ENCODE measurements at places on chromosomes 11 and 22.

- DNase-seq = no peak
These were observed 420.2 kb downstream of the NTM start for GRCh38 chr11:131790586-131790985.

- no peak for DNase-seq
These were observed 1.7 kb upstream of the CBX6 start for GRCh38 chr22:38873469-38874411.

DNA sequence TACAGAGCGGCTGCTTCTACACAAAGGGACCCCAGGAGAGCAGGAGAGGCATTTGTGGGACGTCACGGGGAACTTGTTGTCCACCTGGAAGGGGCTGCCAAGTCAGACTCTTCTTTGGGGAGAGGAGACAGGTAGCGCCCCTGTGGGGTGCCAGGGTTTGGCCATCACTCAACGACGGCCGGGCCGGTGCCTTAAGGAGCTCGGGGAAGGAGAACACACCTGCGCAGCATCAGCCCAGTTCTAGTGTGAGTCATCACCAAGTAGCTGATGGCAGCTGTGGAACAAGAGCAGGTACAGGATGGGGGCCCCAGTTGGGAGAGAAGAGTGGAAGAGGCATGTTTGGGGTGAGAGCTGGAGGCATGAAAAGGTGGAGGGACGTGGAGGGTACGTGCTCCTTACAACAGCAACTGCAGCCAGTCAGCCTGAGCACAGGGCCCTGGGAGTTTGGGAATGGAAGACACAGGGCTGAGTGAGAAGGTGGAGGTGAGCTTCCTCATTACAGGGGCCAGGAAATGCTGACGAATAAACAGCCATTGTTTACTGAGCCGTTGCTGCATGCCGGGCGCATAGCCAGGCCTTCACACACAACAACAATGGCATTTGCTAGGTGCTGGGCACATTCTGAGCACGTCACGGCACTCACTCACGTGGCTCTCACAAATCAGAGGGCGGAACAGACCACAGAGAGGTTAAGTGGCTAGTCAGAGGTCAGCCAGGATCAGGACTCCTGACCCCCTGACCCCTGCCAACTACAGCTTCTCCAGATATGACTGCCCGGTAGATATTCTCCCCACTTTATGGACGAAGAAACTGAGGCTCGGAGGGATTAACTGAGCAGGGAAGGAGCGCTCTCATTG is 29.1 kb upstream of the TP53I11 start:
- no peak for DNase-seq

DNA sequence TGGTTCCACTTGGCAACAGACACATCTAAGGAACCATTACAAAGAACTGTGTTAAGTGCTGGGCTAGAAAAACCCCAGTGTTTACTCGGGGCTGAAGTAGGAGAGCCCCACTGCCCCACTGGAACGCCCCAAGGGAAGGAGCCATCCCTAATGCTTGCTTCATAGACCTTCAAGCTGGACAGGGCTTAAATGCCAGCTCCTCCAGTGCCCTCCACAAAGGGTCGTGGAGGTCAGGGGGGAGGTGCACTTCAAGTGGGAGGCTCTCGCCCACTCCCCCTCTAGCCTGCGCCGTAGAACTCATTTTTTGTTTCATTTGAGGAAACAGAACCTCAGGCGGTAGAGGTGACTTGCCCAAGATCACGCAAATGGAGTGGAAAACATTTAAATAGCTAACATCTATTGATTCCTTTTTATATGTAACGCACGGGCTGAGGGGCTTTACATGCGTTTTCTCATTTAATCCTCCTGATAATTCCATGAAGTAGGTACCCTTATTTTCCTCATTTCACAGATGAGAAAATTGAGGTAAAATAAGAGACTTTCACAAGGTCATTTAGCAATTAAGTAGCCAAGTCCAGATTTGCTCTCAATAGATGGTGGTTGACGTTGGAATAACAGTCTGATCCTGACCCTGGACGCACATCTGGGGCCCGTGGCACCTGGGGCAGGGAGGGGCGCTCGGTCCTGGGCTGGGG is 545 bp upstream of the ZDHHC13 start:
- no peak for DNase-seq

DNA sequence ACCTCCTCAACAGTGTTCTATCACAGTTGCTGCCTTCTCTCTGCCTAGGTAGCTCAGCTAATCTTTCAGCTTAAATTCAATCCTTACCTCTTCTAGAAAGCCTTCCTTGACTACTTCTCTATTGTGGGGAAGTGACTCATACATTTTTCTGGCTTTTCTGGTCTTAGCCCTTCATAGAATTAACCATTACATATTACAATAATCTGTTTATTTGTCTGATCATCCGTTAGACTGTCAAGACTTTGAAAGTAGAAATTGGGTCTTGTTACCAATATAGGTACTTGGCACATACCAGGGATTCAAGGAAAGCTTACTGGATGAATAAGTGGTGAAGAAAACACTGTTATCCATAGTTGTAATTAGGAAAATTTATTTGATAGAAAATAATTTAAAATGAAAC is 89.6 kb downstream of the FANCF start:
- DNase-seq = no peak

DNA sequence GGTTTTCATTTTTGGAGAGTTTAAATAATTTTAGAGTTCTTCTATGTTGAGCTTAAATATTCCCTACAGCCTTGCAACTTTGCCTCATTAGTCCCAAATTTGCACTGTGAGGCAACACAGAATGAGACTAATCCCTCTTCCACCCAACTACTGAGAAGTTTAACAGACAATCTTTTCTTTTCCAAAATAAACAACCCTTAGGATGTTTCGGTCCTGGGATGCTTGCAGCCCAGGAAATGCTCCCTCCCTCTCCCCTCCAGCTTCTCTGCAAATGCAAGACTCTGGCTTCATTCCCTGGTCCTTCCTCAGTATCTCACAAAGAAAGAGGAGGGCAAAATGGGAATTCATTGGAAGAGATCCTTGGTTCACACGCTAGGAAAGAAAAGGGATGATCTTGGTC is 222.5 kb downstream of the ST3GAL4 start:
- no peak for DNase-seq

DNA sequence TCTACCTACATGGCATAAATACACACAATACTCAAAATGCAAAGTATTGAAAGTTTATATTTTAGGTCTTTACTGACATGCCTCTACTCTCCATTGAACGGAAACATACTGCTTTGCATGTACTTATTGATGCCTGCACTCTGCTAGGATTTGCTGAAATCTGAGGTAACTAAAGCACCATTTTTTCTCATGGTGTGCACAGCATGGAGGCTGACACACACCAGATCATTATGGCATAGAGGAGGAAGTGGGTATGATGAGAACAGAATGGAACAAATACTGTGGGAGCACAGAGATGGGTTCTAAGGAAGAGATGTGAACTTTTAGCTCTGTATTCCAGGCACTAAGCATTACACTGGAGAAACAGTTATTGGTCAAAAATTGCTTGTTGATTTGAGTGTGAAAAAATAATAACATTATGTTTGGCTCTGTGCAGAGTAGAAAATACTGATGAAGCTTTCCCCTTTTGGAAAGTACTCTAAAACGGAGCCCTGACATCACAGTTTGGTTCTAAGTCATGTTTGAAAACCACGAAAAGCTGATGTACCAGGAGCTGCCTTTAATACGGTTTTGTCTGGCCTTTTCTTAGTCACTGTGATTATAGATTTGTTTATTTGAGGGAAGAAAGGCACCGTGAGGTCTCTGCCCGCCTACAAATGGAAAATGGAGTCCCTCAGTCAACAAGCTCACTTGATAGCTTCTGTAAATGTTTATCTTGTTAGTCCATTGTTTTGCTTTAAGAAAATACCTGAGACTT is 5.6 kb downstream of the OR52R1 start:
- DNase-seq = no peak

GRCh38 chr22:42726811-42727210 is 6.1 kb upstream of the A4GALT start:
- DNase-seq = no peak

DNA sequence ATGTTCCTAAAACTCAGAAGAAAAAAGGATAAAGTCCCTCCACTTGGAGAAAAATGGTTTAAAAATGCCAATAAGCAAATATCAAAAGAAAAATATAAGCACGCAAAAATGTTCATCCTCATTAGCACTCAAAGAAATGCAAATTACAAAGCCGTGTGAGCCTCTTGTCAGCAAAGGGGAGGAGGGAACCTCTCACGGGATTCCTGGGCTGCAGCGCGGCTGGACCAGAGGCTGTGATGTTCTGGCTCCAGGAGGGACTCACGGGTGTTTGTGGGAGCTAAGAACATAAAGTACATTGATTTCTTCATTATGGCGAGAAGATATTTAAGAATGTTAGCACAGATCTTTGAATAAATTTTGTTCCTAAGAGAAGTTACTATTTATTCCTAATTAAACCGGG is 1451.2 kb downstream of the BRD1 start:
- no peak for DNase-seq

DNA sequence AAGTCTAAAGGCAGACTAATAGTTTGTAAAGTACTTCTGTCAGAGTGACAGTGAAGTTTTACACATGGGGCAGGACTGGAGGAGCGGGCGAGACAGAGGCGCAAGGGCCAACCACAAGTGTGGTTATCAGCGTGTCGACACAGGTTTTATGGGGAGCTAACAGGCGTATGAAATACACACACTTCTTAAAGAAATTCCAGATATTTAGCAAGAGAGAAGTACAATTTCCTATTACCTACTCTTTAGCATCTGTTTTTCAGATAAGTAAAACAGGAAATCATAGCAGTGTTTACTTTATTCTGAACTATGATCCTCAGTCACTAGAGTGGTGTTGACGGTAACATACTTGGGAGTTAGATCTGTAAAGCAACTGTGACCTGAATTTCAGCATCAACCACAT is 22.5 kb downstream of the VSIG10L2 start:
- no peak for DNase-seq

- no peak for DNase-seq
These were observed 18.4 kb downstream of the MYO7A start for GRCh38 chr11:77146261-77147035.

DNA sequence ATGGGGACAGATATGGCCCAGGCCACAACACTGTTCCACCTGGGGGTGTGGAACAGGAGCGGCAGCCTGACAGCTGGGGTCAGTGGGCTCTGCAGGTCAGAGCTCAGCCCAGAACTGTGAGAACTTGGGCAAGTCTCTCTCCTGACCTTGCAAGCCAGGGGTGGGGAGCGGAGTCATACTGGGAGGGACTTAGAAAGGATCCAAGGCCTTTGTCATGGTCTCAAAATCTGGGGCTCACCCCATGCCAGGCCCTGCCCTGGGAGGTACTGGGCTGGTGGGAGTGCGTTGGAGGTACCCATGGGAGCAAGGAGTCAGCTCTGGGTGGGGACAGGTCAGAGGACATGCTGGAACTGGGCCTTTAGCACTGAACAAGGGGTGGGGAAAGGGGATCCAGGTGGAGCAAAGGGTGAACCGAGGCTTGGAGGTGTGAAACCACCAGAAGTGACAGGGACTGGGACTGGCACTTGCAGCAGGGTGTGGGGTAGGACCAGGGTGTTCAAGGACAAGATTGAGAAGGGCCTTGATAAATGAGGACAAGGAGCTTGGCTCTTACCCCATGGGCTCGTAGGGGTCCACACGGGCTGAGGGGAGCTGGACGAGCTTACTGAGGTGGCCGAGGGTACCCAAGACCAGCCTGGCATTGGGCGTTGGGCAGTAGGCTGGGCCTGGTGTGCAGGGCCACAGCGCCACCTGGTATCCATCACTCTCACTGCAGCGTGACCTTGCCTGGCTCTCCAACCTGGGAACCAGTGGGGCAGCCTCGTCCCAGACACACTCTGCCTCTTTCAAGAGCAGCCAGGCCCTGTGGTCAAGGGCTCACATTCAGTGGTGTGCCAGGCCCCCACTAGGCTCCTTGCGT is 7.4 kb upstream of the PMM1 start:
- no peak for DNase-seq

DNA sequence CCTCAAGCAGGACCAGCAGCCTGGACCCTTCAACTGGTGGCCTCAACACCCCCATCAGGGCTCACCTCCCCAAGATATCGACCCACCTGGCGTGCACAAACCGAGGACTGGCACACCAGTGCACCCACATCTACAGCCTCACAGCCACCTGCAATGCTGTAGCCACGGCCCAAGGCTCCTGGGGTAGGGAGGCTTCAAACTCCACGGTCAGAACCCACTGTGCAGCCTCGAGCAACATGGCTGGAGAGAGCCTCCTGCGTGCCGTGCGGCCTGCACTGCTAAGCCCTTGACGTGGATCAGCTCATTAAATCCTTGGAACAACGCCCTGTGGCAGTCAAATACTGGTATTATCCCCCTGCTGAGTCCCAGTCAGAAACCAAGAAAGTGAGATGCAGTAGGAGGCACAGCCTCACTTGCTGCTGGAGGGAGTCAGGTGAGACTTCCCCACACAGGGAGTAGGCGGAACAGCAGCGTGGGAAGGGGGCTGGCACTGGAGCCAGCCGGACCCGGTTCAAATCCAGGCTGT is 4.6 kb downstream of the CARD10 start:
- DNase-seq = no peak

DNA sequence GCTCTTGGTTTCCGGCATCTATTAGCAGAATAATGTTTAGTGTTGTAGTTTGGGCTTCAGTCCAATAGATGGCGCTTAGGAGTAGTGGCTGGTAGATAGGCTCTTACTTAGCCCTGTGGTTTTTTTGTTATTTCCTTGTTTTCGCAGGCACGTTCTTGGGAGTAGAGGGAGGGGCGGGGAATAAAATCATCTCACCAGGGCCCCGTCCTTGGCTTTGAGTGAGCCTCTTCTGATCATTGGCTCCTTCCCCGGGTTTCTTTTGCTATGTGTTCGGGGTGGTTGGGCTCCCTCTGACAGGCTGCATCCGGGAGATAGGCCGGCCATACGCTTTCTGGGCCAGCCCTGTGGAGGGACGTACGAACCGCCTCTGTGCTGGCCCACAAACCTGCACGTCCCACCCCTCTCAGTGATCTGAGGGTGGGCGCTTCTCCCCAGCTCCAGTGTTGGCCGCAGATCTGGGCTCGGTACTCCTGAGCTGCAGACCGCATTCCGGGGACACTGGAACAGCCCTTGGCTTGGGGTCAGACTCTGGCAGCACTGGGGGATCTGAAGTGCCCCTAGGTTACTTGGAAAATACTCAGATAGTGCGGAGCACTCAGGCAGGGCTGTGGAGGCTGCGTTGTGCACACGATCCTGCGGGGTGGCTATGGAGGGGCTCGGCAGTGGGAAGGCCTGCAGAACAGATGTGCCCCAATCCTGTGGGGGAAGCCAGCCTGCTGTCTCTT is 217.0 kb downstream of the DYNC2H1 start:
- peak; percentile 65 for DNase-seq

GRCh38 chr22:37058917-37059701 is 7.6 kb downstream of the KCTD17 start:
- no peak for DNase-seq

- no peak for DNase-seq
These were observed 17.3 kb downstream of the TSPO start for GRCh38 chr22:43168471-43169309.

DNA sequence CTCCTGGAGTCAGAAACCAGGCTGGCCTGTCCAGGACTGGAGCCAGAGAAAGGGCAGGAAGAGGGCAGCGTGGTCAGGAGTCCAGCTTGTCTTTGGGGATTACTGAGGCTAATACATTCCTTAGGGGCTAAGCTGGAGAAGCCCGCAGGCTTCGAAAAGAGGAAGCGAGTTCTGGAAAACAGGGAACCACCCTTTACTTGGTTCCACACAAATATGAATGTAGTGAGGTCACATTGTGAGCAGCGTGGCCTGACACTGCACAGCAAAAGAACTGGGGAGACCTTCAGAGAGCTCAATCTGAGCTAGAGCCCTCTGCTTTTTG is 132.3 kb downstream of the CEP164 start:
- no peak for DNase-seq

All from HFF-Myc (cell line).